Kasumi-1 (cell line): ENCODE measurements at places on chromosomes 6 and 20.

DNA sequence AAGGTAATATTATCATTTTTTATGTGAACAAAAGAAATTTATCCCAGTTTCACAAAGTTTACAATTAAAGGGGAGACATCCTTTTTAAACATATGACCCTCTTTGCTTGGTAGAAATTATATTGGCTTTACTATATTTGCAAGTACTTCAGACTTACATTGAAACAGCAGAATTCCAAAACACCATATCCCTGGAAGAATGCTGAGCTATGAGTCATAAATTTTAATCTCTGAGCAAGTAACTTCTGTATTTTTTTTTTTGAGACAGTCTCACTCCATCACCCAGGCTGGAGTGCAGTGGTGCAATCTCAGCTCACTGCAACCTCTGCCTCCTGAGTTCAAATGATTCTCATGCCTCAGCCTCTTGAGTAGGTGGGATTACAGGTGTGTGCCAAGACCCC is 240.4 kb downstream of the TBC1D32 start:
- no peak for DNase-seq

- no peak for DNase-seq
Measured at GRCh38 chr6:126581316-126581715, 241.4 kb downstream of the CENPW start.

GRCh38 chr6:43389730-43390295 is 20.4 kb upstream of the ZNF318 start:
- no peak for DNase-seq

- peak; percentile 80 for DNase-seq
Measured at GRCh38 chr6:37583261-37583660, 83.6 kb upstream of the CCDC167 start.

DNA sequence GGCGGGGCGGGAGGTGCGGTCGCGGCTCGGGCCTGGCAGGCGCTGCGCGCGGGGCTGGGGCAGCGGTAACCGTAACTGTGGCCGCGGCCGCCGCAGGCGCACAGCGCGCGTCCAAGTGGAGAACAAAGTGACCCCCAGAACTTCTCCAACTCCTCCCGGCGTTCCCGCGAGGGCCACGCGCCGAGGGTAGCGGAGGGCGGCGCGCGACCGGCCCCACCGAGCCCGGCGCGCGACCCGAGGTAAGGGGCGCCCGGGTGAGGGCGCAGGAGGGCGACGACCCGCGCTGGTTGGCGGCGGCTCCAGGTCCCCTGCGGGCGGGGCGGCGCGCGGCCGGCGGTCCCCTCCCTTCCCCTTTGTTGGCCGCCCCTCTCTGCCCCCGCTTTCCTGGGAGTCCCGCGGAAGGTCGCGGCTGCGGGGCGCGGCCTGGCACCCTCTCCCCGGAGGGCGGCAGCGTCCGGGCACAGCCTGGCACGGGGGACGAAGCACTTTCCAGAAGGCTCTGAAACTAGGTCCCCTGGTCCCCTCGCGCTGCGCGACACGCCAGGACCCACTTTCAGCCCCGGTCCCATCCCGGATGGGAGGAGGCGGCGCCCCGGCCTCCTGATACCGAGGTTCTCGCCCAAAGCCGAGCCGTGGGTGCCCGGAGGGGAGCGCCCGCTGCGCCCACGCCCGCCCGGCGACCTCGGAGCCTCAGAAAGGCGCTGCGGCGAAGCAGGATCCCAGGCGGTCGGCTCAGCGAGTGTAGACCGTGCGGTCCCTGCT is at the start of gene TIAM2:
Gene TIAM2, plus strand, starts transcription at position 62 of the 762 bp plus-strand sequence. CDS start 133,909 bp downstream, outside the sequence.
- DNase-seq = no peak

DNA sequence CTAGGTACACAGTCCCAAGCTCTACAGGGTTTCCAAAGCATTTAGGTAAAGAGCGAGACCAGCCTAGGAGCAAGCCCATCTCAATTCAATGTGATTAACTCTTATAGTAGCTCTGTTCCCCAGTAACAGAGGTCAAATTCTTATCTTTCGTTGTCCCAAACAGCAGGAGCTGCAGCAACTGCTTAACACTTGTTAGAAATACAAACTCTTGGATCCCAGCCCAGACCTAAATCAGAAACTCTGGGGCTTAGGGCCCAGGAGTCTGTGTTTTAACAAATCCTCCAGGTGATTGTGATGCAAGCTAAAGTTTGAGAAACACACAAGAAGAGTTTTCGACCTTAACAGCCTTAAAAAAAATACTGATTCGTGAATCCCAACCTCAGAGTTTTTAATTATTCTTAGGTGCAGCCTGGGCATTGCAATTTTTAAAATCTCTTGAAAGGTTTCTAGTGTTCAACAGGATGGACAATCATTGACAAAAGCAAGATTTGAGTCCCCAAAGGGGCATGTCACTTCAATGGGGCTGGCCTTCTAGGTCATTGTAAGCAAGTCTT is 127.4 kb upstream of the HCRTR2 start:
- no peak for DNase-seq

DNA sequence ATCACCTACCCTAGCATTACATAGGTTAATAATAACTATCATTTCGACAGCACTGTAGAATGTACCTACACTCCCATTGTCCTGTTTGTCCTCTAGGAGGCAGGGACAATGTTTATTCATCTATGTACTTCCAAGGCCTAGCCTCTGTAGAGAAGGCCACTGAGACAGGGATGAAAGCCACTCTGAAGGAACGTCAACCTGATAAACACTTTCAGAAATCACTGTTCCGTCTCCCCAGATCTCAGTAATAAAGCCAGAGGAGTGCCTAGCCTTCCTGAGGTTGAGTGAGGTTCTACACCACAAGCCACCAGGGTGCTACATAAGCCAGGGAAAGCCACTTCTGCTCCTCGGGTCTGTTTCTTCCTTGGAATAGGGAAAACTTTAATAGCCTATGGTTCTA is 44.8 kb downstream of the POPDC3 start:
- no peak for DNase-seq

GRCh38 chr20:2907519-2907918 is 34.2 kb downstream of the PTPRA start:
- DNase-seq = no peak

DNA sequence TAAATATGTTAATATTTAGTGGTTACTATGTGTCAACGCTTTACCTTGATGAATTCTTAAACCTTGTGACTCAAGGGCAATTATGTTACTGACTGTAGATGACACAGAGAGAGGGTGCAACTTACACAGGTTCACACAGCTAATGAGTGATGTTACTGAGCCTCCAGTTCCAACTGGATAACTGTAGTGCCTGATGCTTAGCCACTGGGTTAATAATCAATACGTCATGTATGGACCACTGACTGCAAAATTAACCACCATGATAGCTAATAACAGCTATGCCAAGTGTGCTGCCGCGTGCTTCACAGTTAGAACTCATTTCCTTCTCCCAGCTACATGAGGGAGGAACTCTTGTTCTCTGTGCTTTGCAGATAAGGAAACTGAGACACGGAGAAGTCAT is 45.4 kb downstream of the SIRPA start:
- no peak for DNase-seq

- no peak for DNase-seq
Measured at GRCh38 chr20:8242827-8243724, 111.0 kb downstream of the PLCB1 start.

- no peak for DNase-seq
Measured at GRCh38 chr6:168624948-168625347, 184.0 kb downstream of the SMOC2 start.

- no peak for DNase-seq
Measured at GRCh38 chr20:1371202-1371782, 21.6 kb downstream of the FKBP1A start.

- DNase-seq = no peak
Measured at GRCh38 chr6:75278474-75279077, 6.0 kb downstream of the TMEM30A start.

DNA sequence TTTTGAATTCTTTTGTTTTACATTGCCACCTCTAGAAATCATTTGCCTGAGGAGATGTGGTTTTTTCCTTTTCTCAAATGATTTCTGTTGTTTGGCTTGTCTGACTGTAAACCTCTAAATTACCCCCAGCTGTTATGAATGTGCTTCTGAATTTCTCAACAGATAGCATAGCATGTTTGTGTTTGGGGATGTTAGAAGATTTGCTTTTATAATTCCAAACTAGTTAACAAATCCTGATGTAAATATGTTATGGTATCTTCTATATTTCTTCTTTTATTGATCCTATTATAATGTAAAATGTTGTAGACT is 31.6 kb upstream of the EZR start:
- no peak for DNase-seq

GRCh38 chr6:129844118-129844891 is 16.8 kb downstream of the TMEM244 start:
- DNase-seq = no peak

DNA sequence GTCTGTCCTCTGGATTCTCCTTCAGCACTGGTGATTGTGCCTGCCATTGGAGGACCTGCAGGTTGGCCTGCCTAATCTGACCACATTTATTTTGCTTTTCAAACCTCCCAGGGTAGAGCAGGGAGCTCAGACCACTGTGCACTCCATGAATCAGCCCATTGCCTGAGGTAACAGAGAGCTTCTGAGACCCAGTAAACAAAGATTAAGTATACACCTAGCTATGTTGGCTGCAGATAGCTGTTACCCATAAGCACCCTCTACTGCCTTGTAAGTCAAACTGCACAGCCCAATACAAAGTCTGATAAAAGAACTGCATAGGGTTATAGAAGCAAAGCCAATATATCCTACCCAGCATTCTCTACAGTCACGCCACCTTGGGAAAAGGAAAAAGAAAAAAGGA is 338.7 kb downstream of the HTR1B start:
- DNase-seq = no peak

DNA sequence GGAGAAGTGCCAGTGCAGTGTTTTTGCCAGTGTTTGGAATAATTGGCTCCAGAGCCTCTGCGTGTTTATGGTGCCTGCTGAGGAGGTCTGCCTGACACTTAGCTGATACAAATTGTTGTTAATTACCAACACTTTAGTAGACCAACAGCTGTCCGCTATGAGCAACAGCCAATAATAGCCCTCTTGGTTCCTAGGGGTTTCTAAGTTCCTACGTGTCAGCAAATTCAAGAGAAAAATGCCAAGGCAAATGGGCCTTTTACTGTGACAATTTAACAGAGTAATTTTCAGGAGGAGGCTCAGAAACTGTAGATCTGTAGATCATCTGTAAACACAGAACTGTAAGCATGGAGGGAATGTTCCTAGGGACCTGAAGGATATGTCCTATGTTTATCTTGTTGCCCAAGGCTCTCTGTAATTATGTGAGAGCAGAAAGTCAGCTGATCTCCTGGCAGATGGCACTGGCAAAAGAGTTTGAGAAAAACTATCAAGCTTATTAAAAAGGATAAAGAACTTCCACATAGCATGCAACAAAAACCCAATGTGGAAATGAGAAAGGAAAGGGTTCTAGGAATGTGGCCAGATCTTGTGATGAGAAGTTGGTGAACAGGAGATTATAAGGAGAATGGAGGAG is 157.7 kb downstream of the GJA1 start:
- no peak for DNase-seq

GRCh38 chr6:92989656-92990055 is 429.7 kb downstream of the EPHA7 start:
- DNase-seq = no peak

DNA sequence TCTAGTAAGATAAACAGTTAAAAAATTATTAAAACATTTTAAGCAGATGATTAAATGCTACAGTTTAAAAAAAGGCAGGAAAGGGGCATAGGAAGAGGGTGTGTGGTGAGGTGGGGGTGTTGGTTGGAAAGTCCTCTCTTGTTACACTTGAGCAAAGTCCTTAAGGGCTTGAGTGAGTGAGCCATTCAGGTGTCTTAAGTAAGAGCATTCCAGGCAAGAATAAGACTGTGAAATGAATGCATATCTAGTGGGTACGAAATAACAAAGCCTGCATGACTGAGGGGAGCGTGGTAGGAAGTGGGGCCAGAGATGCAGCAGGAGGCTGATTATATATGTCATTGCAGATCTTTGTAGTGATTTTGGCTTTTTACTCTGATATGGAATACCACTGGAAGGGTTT is 5.1 kb downstream of the CDKAL1 start:
- DNase-seq = no peak

DNA sequence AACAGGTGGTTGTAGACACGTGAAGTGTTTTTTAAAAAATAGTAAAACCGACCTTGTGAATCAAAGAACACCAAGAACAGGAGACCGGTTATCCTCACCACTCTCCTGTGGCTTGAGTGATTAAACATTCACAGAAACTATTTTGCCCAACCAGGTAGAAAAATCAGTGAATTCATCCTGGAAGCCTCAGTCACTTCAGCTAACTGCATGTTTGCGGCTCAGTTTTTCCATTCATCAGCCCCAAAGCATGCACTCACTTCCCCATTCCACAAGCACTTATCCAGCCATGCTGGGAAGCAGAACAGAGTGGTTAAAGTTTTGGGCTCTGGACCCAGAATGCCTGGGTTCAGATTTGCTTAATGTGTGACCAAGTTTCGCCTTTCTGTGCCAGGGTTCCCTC is 2.4 kb downstream of the LRRN4 start:
- DNase-seq = peak; percentile 33

DNA sequence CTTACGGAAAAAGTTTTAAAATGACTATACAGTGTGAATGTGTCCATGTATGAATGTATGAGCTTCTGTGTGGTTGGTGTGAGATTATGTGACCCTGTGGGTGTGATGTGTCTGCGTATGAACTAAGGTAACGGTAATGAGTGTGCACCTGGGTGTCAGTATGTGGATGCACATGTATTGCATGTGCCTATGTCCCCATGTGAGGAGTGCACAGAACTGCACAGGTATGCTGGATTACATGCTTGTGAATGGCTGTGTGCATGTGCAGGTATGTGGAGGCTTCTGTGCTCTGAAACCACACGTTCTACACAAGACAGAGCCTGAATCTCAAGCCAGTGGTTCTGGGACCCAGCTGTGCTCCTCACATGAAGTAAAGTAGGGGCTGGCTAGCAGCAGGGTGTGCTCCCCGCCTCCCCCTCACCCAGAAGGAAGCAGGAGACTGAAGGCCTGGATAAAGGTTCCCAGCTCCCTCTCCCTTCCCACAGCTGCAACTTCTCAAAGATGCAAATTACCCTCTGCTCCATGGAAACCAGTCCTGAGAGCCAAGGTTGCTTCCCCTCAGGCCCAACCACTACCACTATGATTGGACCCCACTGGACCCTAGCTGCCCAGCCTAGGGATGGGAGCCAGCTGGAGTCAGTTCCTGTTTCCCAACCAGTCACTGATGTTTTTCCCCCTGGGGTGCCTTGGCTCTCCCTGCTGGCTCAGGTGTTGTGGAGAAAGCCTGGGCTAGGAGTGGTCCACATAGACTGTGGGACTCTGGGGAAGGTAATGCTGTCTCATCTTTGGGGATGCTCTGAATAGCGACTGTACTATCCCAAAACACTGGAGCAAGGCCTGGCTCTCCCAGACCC is 24.8 kb upstream of the SPDEF start:
- no peak for DNase-seq

GRCh38 chr6:20255428-20255827 is 43.2 kb upstream of the MBOAT1 start:
- no peak for DNase-seq

GRCh38 chr20:47720636-47721427 is 64.4 kb downstream of the SULF2 start:
- DNase-seq = no peak
